ENCODE measurements at places on chromosomes 1 and 21.

- no peak for DNase-seq
Measured at GRCh38 chr1:113991467-113991997, 12.3 kb downstream of the OLFML3 start.

DNA sequence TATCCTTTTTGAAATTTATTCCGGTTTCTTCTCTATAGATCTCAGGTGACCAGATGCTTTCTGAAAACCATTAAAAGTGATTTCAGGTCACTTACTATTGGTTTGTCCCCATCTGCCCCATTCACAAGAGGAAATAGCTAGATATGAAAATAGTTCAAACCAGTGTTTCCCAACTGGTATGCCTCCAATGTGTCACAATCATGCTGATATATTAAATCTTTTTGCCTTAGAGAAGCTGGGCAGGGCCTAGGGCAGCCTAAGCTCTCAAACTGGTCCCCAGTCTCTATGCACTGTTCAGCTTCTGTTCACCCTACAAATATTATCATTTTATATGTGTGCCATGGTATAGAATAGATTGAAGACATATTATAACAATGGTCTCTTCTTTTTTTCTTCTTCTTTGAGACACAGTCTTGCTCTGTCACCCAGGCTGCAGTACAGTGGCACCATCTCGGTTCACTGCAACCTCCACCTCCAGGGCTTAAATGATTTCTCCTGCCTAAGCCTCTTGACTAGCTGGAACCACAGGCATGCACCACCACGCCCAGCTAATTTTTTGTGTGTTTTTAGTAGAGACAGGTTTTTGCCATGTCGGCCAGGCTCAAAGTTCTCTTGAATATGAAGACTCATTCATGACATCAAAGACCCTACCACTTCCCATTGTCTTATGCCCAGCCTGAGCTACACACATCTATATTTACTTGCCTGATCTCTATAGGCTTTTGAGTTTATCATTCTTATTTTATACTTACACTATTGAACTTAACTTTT is 15.7 kb downstream of the PTPN22 start:
- DNase-seq, result no peak

DNA sequence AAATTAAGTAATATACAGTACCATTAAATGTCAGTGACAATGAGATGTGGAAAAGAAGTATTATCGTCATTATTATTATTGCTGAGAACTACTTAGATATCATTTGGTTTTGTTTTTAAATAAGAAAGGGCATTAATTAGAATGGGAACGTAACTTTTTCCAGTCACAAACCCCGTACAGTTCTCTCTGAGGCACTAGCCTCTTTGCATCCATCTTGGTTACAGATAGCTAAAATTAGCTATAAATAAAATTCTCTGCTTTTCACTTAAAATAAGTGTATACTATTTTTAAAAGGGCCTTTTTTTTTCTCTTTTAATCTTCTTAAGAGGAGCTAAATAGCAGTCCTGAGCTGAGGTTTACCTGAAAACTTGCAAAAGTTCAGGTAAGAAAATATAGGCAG is 7.6 kb downstream of the PTGS2 start:
- DNase-seq, result no peak

GRCh38 chr1:1177452-1178206 is 3.9 kb downstream of the TTLL10 start:
- DNase-seq, result no peak
